ENCODE measurements at places on chromosomes 12 and 14.

- no peak for DNase-seq
Observed at GRCh38 chr14:75647640-75648039, 13.0 kb downstream of the ERG28 start.

GRCh38 chr14:91019673-91020072 lies 40.8 kb downstream of the RPS6KA5 start:
- no peak for DNase-seq

DNA sequence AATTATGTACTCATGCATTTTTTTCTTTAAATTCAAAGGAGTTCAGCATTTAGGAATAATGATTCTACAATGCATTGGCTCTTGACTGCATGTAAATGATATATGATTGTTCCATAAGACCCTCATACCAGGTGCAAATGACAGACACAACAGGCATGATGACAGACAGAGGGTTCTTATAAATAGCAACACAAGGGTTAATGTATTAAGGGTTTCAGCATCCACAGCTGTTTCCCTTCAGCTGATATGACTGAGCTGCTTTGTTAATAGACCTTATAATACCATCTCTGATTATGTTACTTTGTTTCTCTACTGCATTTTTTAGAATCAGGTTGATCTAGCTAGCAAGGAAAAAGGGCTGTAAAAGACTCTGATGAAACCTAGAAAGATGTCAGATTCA lies 90.8 kb upstream of the TMTC2 start:
- DNase-seq: no peak

DNA sequence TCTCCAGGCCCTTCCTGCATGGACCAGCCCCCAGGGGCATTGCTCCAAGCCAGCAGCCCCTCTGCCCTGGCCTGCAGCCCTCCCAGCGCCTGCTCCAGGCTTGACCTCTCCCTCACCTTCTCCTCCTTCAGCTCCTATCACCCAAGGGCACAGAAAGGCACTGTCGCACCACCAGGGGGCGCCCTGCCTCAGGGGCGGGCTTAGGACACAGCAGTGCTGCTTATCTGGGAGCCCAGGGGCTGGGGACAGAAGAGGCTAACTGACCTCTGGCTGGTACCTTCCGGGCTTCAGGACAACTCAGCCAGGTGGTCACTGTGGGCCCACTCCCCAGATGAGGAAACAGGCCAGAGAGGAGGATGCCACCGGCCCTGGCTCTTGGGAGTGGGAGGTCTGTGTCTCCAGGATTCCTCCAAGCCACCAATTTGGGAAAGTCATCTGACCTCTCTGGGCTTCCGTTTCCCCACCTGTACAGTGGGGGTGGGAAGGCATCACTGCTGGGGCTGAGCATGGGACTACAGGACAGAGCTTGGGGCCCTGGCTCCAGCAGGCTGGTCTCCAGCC lies 25.3 kb upstream of the GPR132 start:
- peak; percentile 85 for DNase-seq

DNA sequence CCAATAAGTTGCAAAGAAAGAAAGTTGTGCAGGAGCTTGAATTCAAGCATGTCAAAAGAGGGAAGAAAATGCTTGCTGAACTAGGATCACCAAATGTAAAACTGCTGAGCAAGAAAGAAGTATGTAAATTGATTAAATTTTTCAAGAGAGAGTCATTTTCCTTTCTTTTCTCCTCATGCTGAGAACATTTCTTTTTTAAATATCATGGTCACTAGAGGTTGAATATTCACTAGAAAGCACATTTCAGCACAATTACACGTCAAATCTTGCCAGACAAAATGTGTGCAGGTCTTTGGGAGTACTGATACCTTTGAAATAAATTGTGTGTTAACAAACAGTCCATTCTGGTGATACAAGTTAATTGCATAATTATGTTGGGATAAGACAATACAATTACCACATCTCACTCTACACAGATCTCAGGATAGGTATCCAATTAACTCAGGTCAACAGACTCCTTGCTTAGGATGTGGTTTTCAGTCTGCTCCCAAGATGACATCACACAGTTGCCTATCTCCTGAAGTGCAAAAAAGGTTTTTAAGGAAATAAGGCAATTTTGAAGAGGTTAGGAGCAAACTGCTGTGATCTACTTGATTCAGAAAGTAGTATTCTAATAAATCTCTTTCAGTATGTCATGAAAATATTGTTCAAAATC lies 862.2 kb downstream of the RPS29 start:
- no peak for DNase-seq

DNA sequence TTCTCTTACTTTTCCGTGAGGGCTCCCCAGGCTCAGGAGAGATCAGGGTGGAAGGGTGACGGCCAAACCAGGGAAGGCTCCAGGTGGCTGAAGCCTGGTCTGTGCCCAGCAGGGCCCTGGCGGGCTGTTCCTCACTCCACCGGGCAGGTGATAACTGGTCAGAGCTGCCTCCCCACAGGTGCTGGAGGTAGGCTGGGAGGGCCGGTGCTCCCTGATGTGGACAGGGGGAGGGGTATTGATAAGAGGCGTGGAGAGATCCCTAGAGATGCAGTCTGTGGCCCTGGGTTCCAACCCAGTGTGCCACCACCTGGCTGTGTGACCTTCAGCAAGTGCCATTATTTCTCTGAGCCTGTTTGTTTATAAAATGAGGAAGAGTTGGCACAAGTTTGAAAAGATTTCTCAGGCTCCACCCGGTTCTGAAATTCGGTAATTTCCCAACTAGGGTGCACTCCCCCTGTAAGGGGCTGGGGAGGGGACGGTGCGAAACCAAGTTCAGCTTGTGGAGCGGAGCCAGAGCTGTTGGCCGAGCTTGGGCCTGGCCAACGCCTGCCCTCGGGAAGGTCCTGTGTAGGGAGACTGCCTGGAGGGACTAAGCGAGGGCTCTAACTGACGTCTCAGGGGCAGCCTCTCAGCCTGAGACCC lies 1.0 kb upstream of the NR4A1 start:
- DNase-seq: no peak

GRCh38 chr14:99791476-99792209 lies 1.6 kb upstream of the EML1 start:
- no peak for DNase-seq

DNA sequence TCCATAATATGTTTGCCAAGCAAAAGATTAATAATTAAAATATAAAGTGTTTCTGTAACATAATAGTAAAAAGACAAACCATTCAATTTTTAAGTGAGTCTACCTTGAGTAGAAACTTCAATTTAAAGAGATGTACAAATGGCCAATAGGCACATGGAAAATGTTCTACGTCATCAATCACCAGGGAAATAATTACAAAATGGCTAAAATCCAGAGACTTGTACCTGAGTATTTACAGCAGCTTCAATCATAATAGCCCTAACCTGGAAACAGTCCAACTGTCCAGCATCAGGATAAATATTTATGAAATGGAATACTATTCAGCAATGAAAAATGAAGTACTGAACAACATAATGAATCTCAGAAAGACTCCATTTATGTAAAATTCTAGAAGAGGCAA lies 95.5 kb upstream of the FAR2 start:
- DNase-seq: no peak

GRCh38 chr14:99871771-99872170 lies 78.6 kb downstream of the EML1 start:
- DNase-seq: no peak

DNA sequence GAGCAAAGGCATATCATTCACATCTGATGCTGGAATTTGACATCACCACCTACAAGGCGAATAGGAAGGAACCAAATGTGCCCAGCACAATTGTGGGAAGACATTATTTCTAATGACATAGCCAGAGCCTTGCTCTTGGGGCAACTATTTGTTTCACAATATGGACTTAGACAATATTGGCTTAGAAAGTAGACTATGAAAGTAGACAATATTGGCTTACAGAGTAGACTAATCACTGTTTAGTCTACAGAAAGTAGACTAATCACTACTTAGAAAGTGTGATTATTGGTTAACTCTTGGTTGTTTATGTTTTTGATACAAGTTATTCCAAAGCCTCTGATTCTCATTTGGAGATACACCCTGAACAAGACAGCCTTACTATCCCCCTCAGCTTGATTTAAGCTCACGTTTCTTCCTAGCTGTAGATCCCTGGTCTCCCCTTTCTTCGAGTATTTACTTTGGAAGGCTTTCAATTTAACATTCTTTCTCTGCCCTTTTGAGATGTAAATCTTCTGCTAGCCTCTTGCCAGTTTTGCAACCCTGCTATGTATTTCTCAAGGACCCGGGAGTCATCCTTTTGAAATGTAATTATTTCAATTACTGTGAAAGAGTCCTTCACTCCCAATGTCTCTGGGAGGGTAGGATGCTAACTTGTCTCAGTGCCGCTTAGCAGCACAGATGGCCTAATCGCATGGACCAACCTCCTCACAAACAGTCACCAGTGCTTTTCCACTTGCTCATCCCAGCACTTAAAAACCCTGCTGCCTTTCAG lies 843.2 kb downstream of the GALC start:
- no peak for DNase-seq

DNA sequence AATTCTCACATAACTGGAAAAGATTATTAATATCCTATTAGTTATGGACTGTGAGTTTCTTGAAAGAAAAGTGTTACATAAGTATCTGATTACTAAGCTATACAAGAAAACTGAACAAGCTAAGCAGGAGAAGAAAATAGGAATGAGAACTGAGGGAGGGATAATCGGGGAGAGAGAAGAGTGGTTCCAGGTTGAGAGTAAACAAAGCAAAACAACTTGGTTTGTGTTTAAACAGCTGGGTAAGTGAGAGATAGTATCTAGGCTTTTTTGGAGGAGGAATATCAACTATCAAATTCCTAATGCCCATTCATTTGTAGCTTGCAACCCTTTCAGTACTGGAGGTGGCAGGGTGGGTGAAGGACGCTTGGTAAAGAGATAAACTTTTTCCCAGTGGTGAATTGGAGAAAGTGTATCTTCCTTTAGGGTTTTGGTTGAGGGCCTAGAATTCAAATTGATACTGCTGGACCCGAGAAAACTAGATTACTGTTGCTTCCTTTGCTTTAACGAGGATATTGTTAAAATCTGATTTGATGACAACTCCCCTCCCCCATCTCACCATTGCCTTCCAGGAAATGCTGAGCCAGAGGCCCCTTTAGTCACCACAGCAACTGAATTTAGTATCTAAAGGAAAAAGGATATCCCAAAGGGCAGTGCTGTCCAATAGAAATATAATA lies 2.0 kb upstream of the SLC2A3 start:
- DNase-seq: no peak

DNA sequence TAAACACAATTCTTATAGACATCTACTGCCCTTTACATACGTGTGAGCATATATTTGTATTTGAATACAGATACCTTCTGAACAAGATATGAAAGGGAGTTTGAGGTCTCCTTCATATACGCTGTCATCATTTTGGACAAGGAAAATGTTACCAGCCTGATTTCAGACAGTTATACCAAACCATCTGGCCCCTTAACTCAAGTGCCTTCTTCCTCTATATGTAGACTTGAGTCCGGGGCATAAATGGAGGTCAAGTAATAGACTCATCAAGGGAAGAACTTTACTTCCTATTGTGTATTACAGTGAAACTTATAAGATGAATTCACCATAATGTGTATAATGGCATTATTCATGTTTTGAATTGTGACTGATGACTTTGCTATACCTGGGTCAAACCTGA lies 52.2 kb downstream of the FAR2 start:
- no peak for DNase-seq

- DNase-seq: no peak
Observed at GRCh38 chr12:112664569-112664968, 127.0 kb upstream of the RPH3A start.

DNA sequence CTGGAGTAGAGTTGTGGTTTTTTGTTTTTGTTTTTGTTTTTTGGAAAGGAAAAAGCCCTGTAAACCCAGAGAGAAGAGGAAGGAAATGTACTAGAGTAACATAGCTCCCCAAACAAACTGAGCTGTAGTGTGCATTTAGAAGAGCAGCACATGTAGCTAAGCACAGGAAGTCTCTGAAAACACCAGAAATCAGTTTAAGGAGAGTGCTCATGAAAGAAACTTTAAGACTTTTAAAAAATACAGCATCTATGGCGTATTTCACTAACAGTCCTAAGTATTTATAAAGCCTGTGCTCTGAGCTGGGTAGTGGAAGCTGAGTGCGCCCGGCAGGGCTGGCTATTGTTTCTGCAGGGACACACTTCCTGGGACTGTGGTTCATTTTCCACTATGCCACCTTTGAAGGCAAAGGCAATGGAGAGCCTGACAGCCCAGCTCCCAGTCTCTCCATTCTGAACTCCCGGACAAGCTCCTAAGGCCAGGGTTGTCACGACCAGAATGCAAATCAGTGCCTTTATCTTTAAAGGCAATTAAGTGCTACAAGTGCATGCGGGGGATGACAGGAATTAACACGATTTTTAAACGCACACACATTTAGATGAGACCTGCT lies 45.4 kb downstream of the NIN start:
- DNase-seq: no peak

GRCh38 chr12:124501827-124502226 lies 65.6 kb downstream of the NCOR2 start:
- no peak for DNase-seq

DNA sequence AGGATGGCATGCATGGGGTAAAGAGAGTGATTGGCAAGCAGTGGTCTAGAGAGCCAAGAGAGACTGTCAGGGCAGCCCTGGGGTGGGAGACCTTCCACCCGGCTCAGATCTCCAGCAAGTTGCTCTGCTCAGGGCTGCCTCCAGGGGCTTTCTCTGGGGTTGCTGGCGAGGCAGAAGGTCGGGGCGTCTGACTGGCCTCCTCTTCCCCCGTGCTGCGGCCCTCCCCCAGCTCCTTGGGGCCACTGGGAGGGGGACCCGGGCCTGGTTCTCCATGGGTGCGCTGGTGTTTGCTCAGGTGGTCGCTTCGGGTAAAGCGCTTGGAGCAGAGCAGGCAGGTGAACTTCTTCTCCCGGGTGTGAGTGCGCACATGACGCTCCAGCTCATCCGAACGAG lies 6.6 kb upstream of the AAAS start:
- no peak for DNase-seq

DNA sequence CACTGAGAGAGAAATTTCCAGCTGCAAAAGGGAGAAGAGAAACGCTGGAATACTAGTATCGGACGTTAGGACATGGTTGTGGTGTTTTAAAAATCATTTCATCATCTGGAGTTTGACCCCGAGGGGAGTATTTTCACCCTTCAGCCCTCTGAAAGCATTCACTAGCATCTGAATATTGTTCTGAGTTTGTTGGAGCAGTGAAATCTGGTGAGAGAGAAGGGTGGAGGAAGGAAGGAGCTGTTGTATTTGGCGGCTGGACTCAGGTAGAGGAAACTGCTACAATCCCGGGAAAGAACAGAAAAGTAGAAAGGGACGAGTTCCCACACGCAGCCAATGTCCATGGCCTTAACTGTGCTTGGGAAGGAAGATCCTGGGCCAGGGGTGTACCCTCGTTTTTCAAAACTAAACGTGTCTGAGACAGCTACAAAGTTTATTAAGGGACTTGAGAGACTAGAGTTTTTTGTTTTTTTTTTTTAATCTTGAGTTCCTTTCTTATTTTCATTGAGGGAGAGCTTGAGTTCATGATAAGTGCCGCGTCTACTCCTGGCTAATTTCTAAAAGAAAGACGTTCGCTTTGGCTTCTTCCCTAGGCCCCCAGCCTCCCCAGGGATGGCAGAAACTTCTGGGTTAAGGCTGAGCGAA lies 896 bp upstream of the CDKN1B start:
- no peak for DNase-seq

All from activated CD8-positive, alpha-beta memory T cell treated with anti-CD3 and anti-CD28 coated beads for 1 hour (primary cell).